Hindlimb muscle (tissue), 1 donor: ENCODE measurements at places on chromosomes 2 and 18. TPM values are rescaled to one million over a fixed set of nuclear protein-coding genes. Genes with fewer than 3 reads are reported as not detected.
A peak's percentile ranks its signal among the peaks of the same experiment; 100 is the strongest.

DNA sequence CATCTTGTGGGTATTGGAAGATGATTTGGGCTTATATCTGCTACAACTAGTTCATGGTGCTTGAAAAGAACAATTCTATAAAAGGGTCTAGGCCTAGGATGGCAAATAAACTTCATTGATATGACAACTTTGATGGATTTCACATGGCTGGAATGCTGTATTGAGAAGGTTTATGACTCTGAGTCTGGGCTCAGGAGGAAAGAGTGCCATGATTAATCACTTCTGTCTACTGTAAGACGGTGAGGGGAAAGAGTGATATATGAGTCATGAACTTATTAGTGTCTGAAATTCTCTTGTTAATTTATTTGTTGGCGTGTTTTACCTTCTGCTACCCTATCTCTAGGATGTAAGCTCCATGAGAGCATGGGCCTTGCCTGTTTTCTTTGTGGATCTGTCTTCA is 17.0 kb upstream of the ADCYAP1 start:
- DNase-seq = no peak

DNA sequence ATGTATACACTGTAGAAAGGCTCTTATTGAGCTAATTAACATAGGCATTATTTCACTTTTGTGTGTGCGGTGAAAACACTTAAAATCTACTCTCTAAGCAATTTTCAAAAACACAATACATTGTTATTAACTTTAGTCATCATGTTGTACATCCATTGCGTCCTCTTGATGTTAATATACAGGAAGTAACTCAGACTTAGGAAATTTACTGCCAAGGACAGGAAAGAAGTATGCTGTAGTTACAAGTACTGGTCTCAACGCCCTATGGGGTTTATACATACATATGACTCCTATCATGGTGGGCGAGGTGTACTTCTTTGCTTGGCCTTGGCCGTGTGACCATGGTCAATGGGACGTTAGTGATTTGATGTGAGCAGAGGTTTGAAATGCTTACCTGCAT is 15.5 kb downstream of the SCTR start:
- DNase-seq = no peak

The DCDC2C gene
- polyA plus RNA-seq = 0.46 TPM

The CLEC4F gene
- polyA plus RNA-seq = 0.36 TPM

DNA sequence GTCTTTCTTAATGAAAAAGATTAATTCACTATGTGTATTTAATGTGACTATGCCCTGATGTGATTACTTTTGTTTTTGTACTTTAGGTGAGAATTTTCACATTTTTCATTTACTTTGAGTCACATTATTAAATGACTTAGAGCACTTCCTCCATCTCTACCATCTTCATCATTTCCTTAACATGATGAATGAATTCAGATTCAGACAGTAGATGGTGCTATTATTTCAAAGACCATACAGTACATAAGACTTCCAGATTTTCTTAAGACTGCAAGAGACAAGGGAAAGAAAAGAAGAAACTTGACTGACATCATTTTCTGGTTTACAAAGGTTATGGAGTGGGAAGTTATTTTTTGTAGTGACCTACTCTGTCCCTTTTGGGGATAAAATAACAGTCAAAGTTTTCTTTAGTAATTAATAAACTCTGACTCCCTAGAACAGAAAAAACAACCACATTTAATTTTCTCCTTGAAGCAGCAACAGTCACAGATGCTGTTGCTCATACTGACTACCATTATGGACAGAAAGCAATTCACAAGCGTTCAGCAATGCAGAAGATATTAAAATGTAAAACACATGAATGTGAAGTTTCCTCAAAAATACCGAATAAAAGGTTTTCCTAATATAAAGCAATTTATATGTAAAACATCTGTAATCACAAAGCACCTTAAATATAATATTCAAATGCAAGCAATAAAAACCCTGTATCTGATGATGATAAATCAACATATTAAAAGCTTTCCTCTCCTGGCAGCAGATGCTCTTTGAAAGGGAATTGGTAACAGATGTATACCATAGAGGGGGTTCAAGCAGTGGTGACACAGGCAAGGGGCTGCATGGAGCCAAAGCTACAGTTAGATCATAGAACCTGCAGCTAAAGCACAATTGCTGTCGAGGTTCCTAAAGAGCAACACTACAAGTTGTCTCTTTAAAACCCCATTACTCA is 1010.9 kb upstream of the NXPH2 start:
- peak; percentile 21 for DNase-seq

GRCh38 chr18:55878224-55878623 is 290.2 kb upstream of the TCF4 start:
- DNase-seq = no peak

DNA sequence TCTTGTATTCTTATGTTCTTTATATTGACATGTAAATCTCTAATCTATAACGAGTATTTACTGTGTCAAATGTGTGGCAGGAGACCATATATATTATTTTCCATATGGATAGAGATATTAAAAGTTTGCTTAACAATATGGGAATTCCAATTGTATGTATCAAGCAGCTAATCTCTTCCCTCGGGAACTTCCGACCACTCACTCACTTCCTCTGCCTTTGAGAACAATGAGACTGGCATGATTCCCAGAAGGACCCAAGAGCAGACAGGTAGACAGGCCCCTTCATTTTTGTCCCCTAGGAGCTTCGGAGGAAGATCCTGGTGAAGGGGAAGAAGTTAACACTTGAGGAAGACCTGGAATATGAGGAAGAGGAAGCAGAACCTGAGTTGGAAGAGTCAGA is 24.1 kb downstream of the PLCD4 start:
- no peak for DNase-seq

DNA sequence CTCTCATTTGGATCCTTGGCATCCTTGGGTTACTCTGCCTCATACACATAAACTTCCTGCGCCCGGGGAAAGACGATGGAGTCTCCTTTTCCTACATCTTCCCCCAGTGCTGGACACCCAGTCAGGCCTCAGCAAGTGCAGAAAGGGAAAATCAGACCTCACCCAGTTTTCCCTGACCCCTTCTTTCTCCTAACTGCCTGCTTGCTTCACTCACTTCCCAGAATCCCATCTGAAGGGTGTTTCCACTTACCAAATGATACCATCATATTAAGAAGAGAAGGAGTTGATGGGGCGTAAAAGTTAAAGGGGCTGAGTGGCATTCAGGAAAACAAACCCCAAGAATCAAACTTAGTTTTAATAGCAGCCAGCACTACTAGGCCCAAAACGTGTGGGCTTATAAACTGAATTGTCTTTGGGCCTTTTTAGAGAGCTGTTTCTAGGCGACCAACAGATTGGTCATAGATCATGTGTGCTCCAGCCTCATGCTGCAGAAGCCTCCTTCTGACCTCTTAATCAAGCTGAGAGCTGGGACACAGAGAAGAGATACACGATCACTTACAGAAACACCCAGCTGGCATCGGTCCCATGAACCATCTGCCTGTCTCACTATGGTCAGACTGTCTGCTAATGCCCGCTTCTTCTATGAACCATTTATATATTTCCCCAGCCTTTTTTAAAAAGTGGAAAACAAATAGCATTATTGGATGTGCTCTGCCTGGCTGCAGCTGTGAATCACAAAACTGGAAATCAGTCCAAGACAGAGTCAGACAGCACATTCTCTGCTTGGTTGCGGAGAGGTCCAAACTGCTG is 165.7 kb upstream of the SLC14A2 start:
- DNase-seq = peak; percentile 76

- no peak for DNase-seq
Observed at GRCh38 chr2:122135021-122135937, 379.8 kb downstream of the TSN start.

The NFU1 gene
- polyA plus RNA-seq = 54.1 TPM

The APCDD1 gene
- polyA plus RNA-seq = 11.1 TPM

DNA sequence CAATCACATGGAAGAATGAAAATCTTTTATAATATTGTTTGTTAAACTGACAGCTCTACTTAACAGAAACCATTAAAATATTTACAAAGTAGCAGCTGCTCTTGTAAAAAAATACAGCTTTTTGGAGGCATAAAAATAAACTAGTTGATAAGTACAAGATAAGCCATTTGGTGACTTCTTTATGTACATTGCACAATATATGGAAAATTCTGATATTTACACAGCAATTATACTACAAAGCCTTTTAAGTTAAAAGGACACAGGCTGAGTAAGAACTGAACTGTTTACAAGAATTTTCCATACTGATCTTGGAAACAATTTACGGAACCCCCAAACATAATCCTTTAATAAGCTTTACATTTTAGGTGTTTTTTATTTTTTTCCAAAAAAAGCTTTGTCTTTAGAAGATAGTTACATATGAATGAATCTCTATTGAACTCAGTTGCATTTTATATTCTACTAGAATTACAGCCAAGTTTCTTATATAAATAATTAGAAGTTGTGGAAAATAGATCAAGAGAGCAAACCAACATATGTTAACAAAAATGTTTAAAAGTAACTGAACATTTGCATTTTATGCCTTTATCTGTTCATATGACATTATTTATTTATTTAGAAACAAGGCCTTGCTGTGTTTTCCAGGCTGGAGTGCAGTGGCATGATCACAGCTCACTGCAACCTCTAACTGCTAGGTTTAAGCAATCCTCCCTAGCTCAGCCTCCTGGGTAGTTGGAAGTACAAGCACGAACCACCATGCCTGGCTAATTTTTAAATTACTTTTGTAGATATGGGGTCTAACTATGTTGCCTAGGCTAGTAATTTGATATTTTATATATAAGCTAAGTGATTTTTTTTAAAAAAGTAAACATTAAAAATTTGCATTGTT is 142.5 kb downstream of the OTX1 start:
- DNase-seq = no peak

DNA sequence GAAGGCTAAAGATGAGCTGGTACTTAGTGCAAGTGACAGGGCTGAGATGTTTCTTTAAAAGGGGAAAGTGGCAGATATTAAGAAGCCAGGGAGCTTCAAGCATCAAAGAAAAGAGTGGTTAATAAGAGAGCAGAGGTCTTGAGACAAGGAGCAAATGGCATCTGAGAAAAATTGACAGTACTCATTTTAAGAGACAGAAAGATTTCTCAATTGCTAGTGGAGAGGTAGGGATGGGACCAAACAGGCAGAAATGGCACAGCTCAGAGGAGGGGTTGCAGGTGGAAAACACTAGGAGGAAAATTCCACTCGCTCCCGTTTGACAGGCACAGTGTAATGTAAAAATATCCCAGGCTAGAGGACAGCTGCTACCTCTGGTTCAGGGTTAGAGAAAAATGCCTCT is 593.4 kb upstream of the LRATD1 start:
- DNase-seq = no peak

The TEX44 gene
- polyA plus RNA-seq = not detected

The SCN7A gene
- polyA plus RNA-seq = 46.2 TPM

DNA sequence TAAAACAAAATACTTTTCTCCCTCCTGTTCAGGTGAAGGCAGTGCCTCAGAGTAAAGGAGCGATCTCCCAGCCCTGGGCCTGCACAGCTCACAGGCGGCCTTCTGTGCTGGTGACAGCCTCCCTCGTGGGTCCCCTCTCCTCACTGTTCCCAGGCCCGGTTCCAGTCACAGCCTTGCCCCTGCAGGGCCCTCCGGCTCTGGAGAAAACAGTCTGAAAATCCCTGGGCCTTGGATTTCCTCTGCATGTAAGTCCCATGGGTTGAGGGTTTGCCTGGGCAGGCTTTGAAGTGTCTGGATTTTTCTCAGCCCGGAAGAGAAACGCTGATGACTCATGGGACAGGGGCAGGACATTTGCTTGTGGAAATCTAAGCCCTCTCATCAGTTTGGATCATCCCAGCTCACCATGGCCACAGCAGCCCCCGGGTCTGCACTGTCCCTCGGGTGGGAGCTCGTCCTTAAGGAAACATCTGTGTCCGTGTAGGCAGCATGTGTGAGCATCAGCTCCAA is 186.1 kb upstream of the RAB12 start:
- no peak for DNase-seq

DNA sequence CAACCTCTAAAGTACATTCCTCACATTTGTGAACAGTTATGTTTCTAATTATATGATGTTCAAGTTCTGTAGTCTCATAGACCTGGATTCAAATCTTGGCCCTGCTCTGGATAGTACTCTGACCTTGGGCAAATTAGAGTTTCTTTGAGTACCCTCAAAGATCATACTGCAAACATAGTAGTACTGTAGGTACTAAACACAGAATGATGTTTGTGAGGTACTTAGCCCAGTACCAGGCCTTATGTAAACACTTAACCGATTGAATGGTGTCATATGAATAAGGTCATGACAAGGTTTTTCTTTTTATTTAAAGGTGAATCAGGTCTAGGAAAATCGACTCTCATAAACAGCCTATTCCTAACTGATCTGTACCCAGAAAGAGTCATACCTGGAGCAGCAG is 19.1 kb downstream of the SEPTIN2 start:
- no peak for DNase-seq

The CCDC85A gene
- polyA plus RNA-seq = 6.1 TPM

DNA sequence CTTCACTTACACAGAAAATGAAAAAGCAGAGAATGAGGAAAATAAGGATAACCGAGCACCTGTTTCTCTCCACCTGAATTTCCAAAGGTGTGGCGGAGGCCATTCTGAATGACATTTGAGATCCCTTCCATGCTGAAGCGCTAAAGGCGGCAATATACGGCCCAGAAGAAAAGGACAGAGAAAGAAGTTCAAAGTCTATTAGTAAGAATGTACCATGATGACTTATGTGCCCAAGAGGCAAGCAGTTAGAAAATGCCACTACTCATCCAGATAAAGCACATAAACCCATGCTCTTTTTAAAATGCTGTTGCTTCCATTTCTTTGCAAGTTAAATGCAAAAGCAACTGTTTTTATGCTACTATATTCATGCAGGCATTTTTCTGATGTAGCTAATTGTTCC is 37.2 kb downstream of the FEZ2 start:
- no peak for DNase-seq

GRCh38 chr2:198692907-198693510 is 764.7 kb downstream of the SATB2 start:
- no peak for DNase-seq

DNA sequence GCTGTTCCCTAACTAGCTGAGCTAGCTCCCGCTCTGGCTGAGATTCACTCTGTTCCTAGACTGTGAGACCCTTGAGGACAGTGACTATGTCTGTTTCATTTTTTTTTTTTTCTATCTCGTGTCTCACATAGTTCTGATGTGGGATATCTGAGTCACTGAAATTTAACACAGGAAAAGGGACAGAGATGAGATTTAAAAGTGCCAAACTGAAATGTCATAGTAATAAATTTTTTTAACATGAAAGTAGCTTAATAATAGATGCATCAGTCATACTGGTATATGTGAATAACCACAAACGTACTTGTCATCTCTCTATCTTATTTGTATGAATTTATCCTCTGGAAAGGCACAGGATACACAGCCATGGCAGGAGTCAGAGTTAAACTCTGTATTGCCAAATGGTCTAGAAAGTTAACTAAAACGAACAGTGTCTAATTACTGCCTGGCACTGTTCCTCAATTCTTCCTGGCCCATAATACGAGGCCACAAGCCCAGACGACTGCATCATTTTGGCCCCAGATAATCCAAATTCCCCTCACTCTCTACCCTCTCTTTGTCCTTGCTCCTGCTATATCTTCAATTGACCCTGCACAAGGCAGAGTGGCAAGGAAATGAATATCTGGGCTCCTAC is 87.5 kb downstream of the SATB2 start:
- DNase-seq = no peak
